ENCODE measurements at places on chromosomes 7 and 10. TPM values are rescaled to one million over a fixed set of nuclear protein-coding genes. Genes with fewer than 3 reads are reported as not detected.

DNA sequence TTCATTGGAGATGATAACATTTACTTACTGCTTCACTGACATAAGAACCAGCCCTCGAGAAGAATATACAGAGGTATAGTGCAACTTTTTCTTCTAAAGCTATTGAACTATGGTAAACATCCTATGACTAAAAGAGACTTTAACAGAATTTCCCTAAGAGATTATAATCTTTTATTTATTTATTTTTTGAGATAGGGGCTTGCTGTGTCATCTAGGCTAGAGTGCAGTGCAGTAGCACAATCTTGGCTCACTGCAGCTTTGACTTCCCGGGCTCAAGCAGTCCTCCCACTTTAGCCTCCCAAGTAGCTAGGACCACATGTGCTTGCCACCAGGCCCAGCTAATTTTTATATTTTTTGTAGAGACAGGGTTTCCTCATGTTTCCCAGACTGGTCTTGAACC lies 258.5 kb upstream of the FERD3L start:
- no peak for DNase-seq

GRCh38 chr10:4549139-4549653 lies 276.8 kb upstream of the AKR1E2 start:
- no peak for DNase-seq

- DNase-seq: no peak
Observed at GRCh38 chr10:12750526-12751201, 250.8 kb downstream of the CCDC3 start.

GRCh38 chr7:74275401-74275881 lies 13.8 kb upstream of the CLIP2 start:
- DNase-seq: no peak

Gene MEIG1
- total RNA-seq: not detected

GRCh38 chr7:97576043-97576442 lies 155.8 kb upstream of the TAC1 start:
- no peak for DNase-seq

DNA sequence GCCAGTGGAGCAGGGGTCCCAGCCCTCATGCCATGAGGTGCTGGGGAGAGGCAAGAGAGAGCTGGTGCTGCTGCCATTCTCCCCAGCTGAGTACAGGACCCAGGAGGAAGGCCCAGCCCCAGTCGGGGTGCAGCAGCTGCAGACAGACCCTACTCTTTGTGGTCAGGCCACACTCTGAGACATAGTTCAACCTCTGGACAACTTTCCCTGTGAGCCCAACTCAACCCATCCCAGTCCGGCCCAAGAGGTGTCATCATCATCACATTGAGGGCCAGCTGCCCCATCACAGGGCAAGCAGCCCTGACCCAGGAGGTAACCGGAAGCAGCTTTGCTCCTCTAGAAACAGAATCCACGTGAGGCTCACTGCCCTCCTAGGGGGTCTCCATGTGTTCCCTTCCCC lies 133.8 kb upstream of the KCNMA1 start:
- DNase-seq: peak; percentile 79

DNA sequence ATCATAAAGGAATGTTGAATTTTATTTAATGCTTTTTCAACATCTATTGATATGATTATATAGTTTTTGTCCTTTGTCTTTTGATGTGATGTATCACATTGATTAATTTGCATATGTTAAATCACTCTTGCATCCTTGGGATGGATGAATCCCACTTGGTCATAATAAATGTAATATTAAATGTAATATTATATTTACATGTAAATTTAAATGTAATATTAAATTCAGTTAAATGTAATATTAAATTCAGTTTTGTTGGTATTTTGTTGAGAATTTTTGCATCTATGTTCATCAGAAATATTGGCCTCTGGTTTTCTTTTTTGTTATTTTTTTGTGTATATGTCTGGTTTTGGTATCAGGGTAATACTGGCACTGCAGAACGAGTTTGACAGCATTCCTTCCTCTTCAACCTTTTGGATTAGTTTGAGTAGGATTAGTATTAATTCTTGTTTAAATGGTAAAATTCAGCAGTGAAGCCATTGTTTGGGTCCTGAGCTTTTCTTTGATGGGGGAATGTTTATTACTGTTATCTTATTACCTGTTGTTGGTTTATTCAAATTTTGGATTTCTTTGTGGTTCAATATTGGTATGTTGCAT lies 37.8 kb downstream of the ABCA13 start:
- no peak for DNase-seq

DNA sequence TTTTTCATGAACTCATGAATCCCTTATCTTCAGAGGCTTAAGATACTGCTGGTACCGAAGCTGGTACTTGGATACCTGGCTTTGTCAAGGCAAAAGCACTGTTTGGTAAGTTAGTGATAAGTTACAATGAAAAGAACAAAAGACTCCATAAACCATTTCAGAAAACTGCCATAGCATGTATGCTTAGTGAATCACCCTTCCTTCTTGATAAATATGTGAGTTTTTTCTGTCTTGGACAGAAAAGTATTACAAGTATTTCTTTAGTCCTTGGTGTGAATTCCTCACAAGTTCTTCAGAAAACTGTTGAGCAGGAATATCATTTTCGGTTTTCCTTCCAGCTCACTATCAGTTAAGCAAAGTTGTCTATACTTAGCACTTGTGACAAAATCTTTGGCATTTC lies 25.6 kb downstream of the PUS7 start:
- no peak for DNase-seq

DNA sequence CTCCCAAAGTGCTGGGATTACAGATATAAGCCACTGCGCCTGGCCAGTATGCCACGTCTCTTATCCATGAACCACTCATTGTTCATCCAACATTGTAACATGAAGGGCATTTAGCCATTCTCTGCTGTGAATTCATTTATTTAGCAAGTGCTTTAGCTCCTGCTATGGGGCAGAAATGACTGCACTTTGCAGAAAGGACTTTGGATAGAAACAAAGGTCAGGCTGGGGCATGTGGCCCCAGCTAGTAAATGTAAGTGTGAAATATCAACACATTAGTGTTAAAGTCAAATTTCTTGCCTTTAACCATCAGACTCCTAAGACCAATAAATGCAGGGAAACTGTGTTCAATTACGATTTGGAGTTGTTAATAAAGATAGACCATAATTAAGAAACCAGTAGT lies 27.7 kb upstream of the TAX1BP1 start:
- no peak for DNase-seq

GRCh38 chr10:34739915-34740314 lies 75.2 kb downstream of the PARD3 start:
- DNase-seq: peak; percentile 74

Gene CALML3
- total RNA-seq: not detected

DNA sequence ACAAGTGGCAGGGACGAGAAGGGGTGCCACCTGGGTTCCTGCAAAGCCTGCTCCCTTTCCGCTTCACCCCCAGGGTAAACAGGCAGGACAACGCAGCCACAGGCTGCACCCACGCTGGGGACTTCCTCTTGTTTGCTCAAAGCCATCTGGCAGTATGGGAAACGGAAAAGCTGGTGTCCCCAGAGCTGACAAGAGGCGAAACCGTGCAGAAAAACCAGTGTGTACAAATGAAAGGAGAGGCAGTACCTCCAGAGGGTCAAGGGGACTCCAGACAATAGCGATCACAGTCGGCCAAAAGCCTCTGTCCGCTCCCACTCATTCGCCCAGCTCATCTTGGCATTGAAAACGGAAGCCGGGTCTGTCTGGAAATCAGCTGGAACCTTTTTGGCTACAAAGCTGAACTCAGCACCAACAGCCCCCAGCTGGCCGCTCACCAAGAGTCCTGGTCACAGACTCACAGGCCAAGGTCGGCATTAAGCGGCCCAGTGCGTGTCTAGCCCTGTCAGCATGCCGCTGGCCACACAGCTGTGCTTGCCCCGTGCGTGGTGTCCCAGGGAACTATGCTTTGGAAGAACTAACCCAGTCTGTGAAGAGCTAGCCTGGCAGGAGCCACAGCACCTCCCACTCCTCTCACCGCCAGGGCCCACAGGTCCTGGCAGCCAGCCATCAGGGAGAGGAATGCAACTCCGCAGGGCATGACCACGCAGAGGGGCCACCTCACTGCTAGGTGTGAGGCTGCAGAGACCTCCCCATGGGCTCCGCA lies 10.4 kb downstream of the TNS3 start:
- DNase-seq: peak; percentile 94

GRCh38 chr7:79282070-79282694 lies 171.3 kb downstream of the MAGI2 start:
- DNase-seq: no peak

Gene SFTPA1
- not detected for total RNA-seq

Gene UCN3
- not detected for total RNA-seq

DNA sequence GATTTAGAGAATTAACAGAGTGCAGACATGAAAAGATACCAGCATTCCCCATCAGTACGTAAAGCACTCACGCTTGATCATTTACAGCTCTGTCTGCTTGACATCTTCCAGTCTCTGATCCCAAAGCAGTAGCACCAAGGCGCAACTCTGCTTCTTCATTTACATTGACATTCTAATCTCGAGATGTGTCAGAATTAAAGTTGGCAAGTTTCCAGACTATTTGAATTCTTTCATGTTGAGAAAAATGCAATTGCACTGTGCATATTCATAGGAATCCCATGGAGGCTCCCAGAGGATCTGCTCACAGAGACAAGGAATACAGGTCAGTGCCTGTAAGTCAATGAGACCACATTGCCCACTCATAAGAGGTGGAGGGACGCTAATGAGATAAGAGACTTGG lies 183.9 kb downstream of the LRRN3 start:
- DNase-seq: no peak

- DNase-seq: no peak
Observed at GRCh38 chr7:94632338-94633013, 23.5 kb downstream of the SGCE start.

DNA sequence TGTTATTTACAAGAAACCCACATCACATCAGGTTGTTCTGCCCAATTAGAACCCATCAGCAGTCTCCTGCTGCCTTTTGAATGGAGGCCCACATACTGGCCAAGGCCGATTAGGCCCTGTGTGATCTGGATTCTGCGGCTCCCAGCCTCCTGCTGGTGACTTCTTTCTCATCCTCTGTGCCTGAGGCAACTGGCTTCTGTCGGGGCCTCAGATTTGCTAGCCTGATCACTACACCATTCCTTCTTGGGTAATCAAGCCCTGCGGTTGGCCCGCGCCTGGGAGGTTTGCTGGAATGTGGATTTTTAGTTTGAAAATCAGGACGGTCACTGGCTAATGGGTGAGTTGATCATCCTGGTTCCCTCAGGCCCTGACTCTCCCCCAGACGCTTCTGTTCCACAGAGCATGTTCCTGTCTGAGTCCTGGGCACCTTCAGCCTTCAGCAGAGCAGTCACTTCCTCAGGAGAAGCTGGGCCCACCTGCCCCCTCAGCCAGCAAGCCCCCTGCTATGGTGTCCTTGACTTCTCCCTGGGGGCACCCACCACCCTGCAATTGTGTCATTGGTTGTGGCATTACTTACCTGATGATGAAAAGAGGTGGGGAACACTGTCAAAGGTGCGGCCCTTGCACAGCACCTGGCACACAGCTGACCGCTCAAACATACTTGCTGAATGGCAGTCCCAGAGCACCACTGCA lies 207.6 kb downstream of the PHTF2 start:
- no peak for DNase-seq

- DNase-seq: no peak
Observed at GRCh38 chr7:82110146-82110840, 333.3 kb downstream of the CACNA2D1 start.

Data from esophagus muscularis mucosa (tissue), 4 donors.